ENCODE measurements at places on chromosomes 4 and X.

GRCh38 chr4:175560604-175561003 lies 251.5 kb downstream of the GPM6A start:
- no peak for DNase-seq

DNA sequence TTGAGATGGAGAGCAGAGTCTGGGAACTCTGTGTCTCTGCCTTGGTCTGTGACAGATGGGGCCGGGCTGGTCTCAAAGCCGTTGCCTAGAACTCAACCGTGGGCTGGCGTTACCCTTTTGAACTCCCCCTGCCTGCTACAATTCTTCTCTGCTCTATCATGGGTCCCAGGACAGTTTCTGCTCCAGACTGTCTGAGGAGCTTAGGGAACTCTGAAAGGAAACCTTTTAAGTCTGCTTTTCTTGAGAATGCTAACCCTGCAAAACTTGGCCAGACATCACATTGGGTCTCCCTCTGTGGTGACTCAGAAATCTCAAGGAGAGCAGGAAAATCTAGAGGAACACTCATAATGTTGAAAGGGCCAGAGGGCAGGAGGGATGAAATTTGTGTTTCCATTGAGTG lies 240.6 kb downstream of the CBR4 start:
- no peak for DNase-seq

GRCh38 chr4:107885865-107886264 lies 45.5 kb upstream of the CYP2U1 start:
- DNase-seq: no peak

DNA sequence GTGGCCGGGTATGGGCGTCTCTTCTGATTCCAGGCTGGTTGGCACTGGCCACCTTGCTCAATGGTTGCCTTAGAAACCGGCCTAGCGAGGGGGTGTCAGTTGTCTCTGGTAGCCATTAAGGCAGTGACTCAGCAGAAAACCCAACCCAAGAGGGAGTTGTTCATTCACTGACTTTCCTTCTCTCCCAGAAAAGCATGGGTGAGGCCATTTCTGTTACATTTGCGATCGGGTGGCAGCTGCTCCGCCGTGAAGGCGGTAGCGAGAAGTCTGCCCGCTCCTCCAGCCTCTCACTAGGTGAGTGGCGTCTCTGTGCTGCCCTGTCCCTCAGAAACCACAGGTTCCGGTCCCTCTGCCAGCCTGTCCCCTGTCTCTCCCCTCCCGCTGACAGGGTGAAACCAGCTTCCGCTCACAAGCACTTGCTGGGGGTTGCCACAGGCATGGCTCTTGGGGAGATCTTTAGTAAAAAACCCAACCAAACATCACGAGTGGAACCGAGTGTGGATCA lies 17.4 kb downstream of the IRAK1 start:
- no peak for DNase-seq

GRCh38 chr4:184329659-184330400 lies 112.2 kb upstream of the ENPP6 start:
- DNase-seq: no peak
